Renal pelvis (tissue), 12 donors: ENCODE measurements at places on chromosomes 1 and 21.

GRCh38 chr1:211610779-211611556 lies 32.0 kb upstream of the SLC30A1 start:
- DNase-seq = peak; percentile 49

DNA sequence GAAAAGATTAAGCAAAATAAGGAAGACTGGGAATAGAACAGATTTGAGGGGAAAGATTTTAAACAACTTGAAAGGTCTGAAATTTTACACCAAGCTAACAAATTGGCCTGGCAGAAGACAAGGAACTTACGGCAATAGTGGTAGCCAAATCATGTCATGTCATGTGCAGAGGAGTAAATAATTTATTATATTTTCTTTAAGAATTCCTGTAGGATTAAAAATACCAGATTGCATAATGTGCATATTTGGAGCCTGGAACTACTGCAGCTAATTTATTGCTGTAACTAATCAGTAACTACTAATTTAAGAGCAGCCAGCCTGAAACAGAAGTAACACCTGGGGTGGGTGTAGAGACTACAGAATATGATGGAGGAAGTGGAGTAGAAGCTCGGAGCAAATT lies 334.3 kb downstream of the TGFB2 start:
- DNase-seq = no peak

DNA sequence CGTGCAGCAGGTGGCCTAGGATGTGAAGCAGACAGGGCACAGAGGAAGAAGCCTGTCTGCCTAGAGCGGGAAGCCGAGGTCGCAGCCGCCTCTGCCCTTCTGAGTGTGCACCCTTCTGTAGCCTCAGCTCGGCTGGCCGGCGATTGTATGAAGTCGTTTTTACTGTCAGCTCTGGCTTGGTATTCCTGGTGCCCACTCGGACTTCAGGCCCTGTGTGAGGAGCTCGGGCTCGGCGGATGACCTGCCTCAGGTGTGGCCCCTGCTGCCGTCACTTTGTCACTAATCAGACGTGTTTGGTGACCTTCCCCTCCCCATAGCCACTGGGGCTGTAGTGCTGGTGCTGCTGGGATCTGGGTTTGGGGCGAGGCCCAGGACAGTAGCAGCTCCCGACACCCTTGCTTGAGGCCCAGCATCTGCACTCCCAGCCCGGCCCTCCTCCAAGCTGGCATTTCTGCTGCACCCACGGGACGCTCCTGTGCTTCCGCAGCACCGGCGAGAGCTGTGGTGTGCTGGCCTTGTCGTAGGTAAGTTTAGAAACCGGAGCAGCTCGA lies 18.1 kb downstream of the SLX9 start:
- DNase-seq = no peak

- no peak for DNase-seq
Observed at GRCh38 chr1:151963288-151963687, 30.4 kb downstream of the S100A10 start.

DNA sequence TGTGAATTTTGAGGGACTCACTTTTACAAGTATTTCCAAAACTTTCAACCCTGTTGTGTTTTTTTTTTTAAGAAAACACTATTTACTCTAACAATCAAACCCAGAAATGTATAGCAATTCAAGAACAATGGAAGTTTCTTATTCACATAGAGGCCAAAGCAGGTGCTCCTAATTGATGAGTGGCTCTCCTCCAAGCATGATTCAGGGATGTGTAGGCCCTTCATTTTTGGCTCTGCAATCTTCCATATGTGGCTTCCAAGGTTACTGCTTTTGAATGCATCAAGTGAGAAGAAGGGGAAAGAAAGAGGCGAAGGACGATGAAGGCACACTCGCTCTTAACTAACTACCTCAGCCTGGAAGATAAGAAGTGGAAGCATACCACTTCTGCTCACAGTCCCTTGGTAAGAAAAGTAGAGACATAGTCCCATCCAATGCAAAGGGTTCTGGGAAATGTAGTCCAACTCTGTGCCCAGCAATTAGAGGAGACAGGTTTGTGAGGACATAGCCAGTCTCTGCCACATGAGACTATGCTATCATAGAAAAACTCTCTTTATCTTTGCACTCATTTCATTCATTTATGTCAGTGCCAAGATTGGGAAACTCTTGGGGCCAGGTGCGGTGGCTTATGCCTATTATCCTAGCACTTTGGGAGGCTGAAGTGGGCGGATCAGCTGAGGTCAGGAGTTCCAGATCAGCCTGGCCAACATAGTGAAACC lies 46.0 kb downstream of the OPTC start:
- no peak for DNase-seq

DNA sequence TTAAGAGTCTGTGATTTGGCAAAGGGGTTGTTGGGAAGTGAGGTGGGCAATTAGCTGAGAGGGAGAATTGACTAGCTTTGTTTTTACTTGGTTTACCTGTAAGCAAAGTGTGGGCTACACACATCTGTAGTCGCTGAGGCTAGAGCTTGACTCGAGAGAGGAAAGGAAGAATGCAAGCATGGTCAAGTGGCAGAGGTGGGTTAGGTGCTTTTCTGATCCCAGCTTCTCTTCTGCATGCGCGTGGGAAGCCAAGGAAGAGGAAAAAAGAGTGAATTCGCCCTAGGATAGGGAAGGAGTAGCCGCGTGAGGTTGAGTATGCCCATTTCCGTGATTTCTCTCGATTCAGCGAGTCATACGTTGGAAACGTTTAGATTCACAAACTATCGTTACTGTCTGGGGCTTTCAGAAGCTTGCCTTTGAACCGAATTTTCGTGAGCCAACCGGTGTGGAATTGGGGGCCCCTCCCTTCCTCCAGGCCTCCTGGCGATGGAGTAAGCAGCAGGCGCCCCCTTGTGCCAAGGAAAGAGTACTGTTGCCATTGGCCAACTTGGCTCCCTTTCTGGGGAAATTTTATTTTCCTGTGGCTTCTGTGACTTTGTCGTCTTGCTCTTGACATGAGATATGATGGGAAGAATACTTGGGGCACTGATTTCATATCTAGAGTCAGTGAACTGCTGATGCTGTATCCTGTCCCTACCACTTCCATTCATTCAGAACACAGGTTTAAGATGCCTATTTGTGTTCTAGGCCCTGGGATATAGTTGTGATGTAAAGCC lies 1.3 kb downstream of the PIGV start:
- peak; percentile 82 for DNase-seq

- DNase-seq = no peak
Observed at GRCh38 chr1:7223334-7224080, 438.3 kb downstream of the CAMTA1 start.
